ENCODE measurements at places on chromosomes 7 and 10.

DNA sequence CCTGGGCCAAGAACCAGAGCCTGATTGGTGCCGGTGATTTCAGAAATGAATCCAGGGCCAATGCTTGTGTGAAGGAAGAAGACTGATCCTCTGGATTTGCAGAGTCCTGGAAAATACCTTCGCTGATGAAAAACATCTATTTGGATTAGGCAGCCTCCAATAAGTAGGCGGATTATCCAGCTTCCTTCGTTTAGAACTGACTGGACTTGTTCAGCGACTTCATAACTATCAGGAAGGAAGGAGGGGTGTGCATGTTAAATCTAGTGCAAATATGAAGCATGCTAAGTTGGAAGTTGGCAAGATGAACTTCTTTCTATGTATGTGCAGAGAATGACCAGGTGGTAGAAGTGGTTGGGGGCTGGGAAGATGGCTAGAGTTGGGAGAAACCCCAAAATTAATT lies 41.0 kb downstream of the NKX2-3 start:
- no peak for DNase-seq

DNA sequence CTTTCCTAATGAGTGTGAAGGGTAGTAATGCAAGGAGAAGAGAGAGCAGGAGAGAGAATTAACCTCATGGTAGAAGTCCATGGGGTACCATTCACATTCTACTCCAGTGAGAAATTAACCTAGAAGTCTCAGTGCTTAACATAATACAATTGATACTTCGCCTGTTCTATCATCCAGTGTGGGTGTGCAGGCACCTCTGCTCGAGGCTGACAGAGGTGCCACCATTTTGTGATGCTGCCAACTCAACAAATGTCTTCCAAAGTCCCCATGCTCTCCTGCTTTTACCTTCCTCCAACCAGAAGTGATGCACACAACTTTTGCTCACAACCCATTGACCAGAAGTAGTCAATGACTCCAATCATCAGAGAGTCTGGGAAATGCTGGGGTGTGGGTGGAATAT lies 118.3 kb upstream of the LAMB4 start:
- no peak for DNase-seq

- no peak for DNase-seq
These were observed 118.1 kb downstream of the PRKCQ start for GRCh38 chr10:6461961-6462360.

GRCh38 chr7:30845426-30846135 lies 66.1 kb upstream of the AQP1 start:
- DNase-seq: peak; percentile 67

GRCh38 chr10:89981891-89982290 lies 280.5 kb downstream of the KIF20B start:
- peak; percentile 41 for DNase-seq

DNA sequence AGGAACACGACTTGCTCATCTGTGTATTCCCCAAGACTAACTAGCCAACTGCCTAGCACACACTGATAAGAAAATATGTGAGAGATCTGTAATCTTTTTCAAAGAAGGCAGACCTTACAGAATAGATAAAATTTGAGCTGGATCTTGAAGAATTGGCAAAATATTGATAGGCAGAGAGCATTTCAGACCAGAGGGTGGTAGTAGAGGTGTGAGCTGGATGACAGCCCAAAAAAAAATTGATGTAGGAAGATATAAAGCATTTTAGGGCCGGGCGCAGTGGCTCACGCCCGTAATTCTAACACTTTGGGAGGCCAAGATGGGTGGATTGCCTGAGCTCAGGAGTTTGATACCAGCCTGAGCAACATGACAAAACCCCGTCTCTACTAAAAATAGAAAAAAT lies 1.2 kb upstream of the ZNF746 start:
- no peak for DNase-seq

- peak; percentile 17 for DNase-seq
These were observed 121.7 kb downstream of the EVX1 start for GRCh38 chr7:27364344-27364758.

- no peak for DNase-seq
These were observed 267.8 kb upstream of the SEMA3C start for GRCh38 chr7:81186691-81187090.

DNA sequence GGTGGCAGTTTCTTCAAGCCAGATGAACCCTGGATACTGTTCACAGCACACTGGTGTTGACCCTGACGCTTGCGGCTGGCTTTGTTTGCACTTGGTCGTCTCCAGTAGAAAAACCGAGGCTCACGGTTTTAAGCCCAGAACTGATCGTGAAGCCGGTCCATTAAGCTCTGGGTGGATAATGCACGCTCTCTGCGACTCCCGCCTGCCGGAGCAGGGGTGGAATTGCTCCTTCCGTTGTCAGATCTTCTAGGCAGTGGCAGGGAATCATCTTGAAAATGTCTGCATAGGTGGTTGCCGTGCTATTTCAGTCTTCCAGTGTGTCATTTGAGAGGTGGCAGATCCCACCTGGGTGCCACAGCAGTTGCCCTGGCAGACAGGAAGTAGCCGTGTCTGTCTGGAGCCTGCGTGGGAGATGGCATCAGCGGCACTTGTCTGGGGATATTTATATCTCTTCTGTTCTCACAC lies 35.9 kb upstream of the AP5Z1 start:
- DNase-seq: no peak

- no peak for DNase-seq
These were observed 1.5 kb downstream of the FRAT1 start for GRCh38 chr10:97320480-97321031.

GRCh38 chr10:15232279-15232678 lies 63.8 kb upstream of the NMT2 start:
- no peak for DNase-seq

DNA sequence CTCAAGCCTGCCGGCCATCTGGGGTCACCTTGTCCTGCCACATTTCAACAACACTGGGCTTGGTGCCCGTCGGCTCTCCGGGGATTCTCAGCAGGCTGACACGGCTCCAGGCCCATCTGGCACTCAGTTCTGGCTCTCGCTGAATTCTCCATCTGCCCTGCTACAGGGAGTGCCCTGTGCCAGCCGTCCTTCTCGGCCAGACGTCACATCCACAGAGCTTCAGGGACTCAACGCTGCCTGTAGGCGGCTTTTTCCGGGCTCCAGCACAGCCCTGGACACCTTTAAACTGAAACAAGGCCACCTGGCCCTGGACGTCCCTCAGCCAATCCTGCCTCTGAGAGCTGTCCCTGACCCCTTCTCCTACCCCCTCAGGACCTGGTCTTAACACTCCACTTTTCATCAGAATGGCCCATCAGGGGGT lies 43.0 kb downstream of the TMEM130 start:
- DNase-seq: peak; percentile 86

DNA sequence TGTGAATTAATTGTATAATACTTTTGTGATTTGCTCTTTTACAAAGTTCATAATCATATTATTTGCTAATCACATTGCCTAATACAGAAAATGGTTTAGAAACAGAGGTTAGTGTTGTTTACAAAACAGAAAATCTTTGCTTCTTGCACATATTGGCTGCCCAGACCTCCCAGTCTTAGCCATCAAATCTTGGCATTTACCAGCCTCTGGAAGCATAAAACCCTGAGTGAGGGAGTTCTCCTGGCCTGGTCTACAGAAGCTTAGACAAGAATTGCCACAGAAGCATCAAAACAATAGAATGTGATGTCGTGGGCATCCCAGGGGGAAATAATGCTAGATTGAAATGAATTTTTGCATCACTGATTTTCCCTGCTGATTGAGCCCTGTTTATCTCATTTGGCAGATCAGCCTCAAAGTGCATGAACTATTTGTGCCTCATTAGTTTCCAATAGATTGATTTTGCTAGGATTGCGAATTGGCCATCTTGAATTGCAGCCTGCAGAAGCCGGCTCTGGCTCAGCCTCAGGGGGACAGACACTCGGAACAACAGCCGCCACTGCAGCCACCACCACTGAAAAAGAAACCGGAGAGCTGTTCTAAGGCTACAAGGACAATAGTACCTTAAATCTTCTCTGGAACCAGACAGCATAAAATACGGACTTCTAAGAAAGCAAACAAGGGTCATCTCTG lies 11.1 kb upstream of the SORBS1 start:
- no peak for DNase-seq

DNA sequence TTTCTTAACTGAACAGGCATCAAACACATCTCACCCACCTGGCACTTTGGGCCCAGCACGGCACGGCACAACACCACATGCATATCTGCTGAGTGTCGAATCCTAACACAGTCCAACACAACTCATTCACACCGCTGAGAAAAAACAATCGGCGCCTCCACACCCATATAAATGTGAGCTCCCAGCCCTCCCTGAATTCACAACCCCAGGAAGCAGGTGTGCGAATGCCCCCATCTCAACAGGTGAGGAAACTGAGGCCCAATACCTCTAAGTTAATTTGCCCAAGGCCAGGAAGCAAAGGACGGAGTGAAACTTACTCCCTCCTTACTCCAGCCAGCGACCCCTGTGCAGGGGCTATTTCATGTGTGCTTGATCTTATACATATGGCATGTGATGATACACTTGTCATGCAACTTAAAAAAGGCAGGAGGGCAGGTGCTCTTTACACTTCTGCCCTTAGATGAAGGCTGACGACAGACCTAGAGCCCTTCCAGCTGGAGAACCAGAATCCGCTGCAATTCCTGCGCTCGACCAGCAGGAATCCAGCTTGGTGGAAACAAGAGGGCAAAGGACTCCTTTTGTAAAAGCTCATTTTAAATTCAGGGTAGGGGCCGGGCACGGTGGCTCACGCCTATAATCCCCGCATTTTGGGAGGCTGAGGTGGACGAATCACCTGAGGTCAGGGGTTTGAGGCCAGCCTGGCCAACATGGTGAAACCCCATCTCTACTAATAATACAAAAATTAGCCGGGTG lies 116.0 kb downstream of the LARP4B start:
- no peak for DNase-seq

- no peak for DNase-seq
These were observed 108.2 kb upstream of the PCBD1 start for GRCh38 chr10:70996549-70996948.

GRCh38 chr7:31284106-31284505 lies 56.4 kb downstream of the NEUROD6 start:
- DNase-seq: no peak

- DNase-seq: peak; percentile 84
These were observed 6.8 kb upstream of the CSTF2T start for GRCh38 chr10:51706225-51706624.

GRCh38 chr10:33883881-33884280 lies 549.4 kb upstream of the NRP1 start:
- DNase-seq: no peak

DNA sequence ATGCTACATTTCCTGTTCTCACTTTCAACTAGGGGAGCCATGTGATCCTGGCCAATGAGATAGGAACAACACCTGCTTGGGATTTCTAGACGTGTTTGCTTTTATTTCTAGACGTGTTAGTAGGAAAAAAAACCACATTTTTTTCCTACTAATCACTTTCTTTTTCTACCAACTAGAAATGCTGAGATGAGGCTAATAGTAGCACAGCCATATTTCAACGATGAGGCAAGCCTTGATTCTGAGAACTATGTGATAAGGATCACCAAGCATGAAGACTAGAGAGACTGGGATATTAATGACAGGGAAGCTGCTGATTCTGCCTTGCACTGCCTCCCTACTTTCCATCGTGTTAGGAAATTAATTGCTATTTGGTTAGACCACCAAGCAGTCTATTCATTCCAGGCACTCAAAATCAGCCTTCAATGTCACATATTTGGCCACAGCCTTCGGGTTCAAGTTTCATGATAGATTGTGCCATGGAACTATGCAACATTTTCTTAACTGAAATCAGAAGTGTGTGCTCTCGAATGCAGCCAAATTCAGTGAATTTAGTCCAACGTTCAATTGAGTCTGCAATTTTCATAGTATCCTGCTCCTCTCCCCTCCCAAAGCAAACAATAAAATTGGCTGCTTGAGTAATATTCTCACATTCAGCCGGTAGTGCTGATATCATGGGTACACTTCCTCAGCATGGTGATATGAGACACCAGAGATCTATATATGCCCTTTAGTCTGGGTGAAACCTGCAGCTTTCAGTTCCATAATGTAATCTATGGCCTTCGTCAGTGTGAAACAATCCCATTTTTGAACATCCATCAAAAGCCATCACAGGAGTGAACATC lies 98.1 kb downstream of the GPR37 start:
- no peak for DNase-seq

GRCh38 chr10:11227103-11227502 lies 209.4 kb downstream of the CELF2 start:
- DNase-seq: no peak

DNA sequence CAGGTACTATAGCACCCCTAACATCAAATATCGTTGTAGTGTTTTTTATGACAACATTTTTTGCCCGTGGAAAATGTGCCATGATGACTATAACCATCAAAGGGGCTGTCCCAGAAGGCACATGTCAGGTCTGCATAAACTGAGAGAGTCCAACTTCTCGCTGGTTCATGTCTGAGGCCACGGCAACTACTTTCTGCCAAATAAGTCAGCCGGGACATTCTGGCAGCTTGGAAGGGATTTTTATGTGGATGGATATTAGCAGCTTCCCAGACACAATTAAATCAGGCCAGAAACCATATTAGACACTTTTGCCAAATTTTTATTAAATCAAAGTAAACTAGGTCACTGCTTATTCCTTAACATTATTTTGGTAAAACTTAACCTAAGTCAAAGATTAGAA lies 477.4 kb upstream of the FZD8 start:
- DNase-seq: no peak

GRCh38 chr7:65509368-65510186 lies 135.9 kb downstream of the ZNF92 start:
- DNase-seq: peak; percentile 20
